Mammary epithelial cell (primary cell): ENCODE measurements at places on chromosomes 5 and 9.

GRCh38 chr9:30722065-30722464, 1662.4 kb upstream of the ACO1 start:
- DNase-seq, result no peak

- peak; percentile 97 for DNase-seq
Measured at GRCh38 chr5:74624501-74624900, 16.0 kb downstream of the ENC1 start.

GRCh38 chr9:7320841-7321240, 478.7 kb downstream of the DMAC1 start:
- DNase-seq, result no peak

- DNase-seq, result no peak
Measured at GRCh38 chr5:105167092-105167491, 1604.5 kb upstream of the NUDT12 start.

GRCh38 chr5:145237843-145238242, 597.3 kb downstream of the PRELID2 start:
- peak; percentile 45 for DNase-seq

DNA sequence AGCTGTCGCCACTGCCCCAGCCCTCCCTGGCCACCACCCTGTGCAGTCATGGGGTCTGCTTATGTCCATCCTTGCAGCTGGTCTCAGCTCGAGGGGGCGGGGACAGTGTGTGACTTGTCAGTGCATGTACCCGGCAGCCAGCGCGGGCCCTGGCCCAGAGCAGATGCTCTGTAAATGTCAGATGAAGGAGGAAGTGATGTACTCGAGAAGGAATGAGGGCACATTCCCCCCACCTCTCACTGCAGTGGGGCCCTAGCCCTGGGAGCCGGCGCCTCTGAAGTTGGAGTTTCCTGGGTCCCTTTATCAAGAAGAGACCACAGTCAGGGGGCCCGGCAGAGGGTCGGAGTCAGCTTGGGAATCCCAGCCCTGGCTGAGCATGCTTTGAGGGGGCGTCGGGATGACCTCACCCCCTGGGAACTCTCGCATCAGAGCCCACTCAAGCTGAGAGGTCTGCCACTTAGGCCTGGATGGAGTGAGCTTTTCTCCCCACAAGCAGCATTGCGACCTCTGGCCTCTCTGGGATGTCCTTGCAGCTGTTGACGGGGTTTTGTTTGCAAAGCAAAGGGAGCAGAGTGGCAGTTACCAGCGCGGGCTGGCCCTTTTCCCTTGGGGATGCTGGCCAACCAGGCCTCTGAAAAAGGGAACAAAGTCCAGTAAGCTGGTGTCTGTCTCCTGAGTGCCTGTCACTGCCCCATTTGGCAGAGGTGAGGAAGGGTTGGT, 19.0 kb downstream of the NEURL1B start:
- DNase-seq, result peak; percentile 54

- no peak for DNase-seq
Measured at GRCh38 chr9:84024041-84024575, 43.5 kb downstream of the RMI1 start.

- no peak for DNase-seq
Measured at GRCh38 chr9:17519761-17520160, 59.1 kb upstream of the SH3GL2 start.

DNA sequence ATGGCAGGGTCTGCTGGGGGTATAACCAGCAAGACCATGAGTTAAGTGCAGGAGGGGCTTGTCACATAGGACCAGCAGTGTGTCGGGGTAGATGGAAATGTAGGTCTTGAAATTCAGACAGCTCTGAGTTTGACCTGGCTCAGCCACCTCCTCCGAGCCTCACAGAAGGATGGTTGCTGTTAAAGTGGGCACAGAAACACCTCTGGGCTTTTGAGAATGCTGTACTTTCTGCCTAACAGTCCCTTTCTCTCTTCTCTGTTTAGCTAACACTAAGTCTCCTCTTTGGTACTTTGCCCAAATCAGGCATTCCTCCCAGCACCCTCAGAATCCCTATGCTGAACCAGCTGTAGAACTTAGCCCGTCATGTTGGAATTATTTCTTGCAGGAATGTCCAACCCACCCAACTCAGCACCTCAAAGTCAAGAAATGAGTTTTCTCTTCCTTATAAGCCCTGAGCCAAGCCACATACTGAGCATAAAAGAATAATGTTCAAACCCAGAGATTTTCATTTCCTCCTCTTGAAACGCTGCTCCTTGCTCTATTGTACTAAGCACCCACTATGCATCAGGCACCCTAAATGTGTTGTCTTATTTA, 41.7 kb upstream of the MATR3 start:
- DNase-seq, result no peak

DNA sequence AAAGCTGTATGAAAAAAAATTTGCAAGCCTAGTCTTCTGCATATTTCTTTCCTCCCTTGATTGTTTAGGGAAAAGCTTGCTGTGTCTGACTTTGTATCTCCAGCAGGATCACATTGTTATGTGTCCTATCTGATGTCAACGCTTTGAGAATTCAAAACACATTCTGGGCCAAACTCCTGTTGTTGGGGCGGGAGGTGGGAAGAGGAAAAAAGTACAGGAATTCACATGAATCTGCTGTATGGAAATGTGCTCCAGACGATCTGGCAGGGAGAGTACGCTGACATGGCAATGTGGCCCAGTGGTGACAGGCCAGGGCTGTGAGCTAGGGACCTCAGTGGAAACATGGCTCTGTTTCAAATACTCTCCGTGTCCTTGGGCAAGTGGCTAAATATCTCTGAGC, 87.4 kb upstream of the GNA14 start:
- no peak for DNase-seq

DNA sequence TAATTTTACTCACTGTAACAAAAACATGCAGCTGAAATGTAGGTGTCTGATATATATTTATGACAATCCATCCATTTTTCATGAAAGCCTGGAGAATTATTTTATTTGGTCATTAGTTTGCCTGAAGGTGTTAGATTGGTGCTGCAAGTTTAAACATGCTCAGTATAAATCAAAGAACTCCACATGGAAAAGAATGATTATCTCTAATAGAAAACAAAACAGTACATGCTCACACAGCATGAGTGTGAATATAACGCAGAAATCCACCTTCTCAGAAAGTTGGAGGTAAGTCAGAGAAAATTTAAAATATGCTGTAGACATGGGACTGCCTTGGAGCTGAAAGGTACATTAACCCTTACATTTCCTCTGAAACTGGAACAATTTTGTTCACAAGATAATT, 165.5 kb upstream of the RGS7BP start:
- peak; percentile 18 for DNase-seq

DNA sequence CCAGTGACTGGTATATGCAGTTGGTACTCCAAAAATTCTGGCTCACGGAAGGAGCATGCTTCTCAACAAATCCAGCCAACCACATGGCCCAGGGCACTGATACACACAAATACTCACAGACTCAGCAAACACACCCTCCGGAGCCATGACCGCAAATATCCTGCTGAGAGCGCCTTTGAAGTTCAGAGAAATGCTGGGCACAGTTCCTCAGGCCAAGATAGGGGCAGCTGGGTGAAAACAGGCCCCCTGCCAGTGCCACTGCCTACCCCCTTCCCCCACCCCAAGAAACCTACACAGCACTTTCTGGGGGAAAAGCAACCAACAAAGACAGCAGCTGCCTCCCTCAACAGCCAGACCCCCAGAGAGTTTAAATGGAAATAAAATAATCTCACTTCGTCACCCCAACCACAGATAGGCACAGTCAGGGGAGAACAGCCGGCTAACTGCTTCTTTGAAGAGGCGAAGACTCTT, 120.0 kb downstream of the C5orf15 start:
- DNase-seq, result peak; percentile 58

DNA sequence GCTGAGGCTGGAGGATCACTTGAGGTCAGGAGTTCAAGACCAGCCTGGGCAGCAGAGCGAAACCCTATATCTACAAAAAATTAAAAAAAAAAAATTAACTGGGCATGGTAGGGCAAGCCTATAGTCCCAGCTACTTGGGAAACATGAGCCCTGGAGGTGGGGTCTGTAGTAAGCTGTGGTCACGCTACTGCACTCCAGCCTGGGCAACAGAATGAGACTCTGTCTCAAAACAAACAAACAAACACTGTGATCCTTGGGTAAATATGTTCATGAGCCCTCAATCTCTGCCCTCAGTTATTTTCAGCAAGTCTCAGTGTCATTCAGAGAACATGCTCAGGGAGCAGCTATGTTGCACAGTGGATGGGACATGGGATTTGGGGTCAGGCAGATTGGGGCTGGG, 76.2 kb downstream of the PTTG1 start:
- DNase-seq, result no peak

DNA sequence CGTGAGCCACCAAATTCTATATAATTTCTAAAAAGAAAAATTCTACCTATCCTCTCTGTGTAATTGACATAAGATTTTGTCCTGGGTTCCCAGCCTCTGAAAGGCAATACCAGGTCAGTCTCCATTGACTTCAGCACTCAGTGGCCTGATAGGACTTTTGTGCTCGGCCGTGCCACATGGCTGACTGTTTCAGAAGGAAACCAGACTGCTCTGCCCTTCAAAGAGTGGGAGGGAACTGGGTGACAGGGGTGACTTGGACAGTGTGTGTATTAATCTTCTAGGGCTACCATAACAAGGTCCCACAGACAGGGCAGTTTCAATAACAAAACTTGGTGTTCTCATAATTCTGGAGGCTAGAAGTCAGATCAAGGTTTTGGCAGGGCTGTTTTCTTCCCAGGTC, 43.0 kb downstream of the ARHGAP26 start:
- DNase-seq, result no peak

- peak; percentile 99 for DNase-seq
Measured at GRCh38 chr5:75037106-75037505, 15.3 kb downstream of the GCNT4 start.

DNA sequence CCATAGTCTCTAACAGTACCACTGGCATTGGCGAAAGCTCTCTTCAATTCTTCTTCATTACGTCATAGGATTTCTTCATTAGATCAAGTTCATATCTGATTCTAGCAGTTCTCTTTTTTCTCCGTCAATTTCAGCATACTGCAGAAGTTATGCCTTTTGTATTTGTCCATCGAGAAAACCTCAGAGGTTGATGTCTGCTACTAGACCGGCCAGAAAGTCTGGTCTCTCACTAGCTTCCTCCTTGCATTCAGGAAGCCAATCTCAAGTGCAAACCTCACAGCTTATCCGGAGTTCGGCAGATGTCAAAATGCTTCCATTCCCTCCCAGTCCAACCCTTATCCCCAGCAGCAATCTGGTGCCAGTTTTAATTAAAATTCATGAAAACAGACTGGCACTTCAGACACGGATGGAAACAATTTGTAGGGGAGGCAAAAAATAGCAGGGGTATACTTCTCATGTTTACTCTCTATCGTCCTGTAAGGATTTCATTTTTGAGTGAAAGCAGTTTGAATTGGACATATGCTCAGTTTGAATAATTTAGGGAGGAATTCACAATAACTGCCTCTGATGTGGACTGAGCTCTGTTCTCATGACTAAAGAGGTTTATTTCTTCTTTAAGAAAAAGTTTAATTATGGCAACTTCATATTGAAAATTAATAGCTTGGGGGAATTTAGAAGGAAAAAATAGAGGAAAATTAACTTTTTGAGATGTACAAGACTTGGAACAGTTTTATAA, 56.4 kb upstream of the TMC1 start:
- no peak for DNase-seq

- no peak for DNase-seq
Measured at GRCh38 chr9:132669319-132669697, 475 bp downstream of the DDX31 start.

GRCh38 chr5:142057697-142058056, 44.9 kb upstream of the GNPDA1 start:
- peak; percentile 78 for DNase-seq

GRCh38 chr5:76547242-76547890, 75.8 kb downstream of the F2RL2 start:
- DNase-seq, result no peak

DNA sequence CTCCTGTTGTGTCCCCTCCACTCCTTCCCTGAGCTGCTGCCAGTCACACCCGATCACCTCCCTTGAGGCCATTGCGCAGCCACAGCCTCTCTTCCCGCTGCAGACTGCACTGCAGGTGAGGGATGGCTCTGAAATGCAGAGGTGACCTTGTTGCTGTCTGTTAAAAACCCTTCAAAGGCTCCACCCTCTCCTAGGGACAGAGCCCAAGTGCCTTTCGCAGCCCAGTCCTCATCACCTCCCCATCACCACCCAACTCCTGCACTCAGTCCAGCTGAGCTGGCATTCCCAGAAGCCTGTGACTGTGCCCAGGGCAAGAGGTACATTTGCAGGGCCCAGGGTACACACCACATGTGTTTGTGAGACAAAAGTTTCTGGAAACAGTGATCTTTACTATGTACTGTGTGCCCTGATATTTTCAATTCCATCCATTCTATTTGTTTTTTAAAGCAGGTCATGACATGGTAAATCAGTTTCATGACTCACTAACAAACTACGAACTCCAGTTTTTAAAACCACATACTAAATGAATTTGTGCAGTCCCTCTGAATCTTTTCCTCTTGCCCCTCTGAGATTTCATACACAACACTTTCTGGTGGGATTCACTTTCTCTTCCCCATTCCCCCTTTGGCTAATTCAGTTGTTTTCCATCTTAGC, 73.0 kb upstream of the SPOCK1 start:
- no peak for DNase-seq

- peak; percentile 78 for DNase-seq
Measured at GRCh38 chr5:167608390-167609272, 682.8 kb upstream of the WWC1 start.

GRCh38 chr5:165286692-165287091, 1781.3 kb downstream of the MAT2B start:
- no peak for DNase-seq

- no peak for DNase-seq
Measured at GRCh38 chr5:136420168-136420898, 55.0 kb upstream of the TRPC7 start.

DNA sequence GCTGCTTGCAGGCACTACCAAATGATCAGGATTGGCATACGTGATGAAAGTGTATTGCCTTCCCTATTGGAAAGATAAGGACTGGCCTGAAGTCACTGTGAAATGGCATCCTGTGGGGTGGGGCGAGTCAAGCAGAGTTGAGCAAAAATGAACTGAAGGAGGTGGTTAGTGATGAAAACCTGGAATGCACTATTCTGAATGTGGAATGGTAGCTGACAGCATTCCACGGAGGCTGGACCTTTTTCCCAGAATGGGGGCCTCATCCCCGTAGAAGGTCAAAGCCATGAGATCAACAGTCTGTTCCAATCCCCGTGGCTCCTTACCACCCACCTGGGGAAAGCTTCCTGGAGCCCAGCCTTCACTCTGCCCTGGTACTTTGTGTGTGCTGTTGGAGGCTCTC, 37.7 kb downstream of the ASS1 start:
- DNase-seq, result no peak
